ENCODE measurements at places on chromosomes 5 and 9. TPM values are rescaled to one million over a fixed set of nuclear protein-coding genes. Genes with fewer than 3 reads are reported as not detected.

Gene ENDOG
- 15.3 TPM for total RNA-seq

Gene PCDHA6
- not detected for total RNA-seq

Gene TEX48
- total RNA-seq = not detected

Gene OTP
- not detected for total RNA-seq

Gene FAM13B
- 37.5 TPM for total RNA-seq
